ENCODE measurements at places on chromosomes 11 and 22.

DNA sequence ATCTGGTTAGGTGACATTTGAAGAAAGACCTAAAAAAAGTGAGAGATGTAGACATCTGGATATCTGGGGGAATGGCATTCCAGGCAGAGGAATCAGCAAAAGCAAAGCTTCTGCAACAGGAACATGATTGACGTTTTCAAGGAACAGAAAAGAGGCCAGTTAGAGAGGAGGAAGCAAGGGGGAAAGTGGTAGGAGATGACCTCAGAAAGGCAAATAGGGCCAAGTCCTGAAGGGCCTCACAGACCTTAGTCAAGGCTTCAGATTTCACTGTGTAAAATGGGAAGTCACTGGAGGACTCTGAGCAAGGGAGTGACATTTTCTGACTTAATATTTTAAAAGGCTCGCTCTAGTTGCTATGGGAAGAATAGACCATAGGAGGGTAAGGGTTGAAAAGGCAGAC lies 9.7 kb downstream of the DEUP1 start:
- no peak for DNase-seq

DNA sequence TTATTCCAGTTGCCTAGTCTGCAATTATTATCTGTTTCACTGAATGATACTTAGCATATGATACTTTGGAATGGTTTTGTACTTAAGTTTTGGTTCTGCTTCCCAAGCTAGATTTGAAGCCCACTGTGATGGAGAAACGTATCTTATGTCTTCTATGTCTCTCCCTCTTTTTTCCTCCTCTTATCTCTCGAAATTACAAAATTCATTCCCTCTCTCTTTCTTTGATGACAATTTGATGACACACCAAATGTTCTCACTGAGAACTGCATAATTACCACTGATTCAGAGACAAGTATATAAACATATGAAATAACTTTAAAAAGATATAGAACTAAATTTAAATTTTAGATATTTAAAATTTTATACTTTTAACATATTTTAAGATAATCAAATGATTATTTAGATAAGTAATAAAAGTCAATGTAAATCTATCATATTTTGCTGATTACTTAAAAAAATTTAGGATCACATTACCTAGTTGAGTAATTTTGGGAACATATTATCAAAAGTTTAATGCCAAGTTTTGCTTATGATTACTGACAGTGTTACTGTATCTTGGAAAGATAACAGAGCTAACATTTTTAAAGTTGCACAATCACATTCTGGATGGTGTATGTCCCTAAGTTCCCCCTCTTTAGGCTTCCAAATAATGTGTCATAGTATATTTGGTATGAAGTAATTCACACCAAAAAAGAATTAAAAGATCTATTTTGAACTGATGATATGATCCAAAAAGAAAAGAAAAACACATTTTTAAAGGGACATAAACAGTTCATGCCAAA lies 255.3 kb downstream of the SBF2 start:
- no peak for DNase-seq

GRCh38 chr11:83599066-83599465 lies 312.9 kb upstream of the CCDC90B start:
- no peak for DNase-seq

DNA sequence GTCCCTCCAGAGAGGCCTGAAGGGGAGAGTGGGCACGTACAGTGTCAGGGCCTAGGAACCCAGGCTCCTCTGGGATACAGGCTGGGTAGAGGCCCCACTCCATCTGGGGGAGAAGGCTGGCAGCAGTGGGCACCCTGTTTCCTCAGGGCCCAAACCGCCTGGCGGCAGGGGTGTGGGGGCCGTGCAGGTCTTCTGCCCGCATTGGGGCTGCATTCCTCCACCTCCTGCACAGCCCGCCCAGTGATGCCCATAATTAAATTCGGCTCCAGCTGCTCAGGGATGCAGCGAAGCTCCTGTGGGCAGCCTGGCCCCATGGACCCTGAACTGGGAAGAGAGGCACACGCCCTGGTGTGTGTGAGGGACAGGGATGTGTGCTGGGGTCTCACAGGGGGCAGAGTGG lies 35.4 kb downstream of the KCNQ1OT1 start:
- no peak for DNase-seq

DNA sequence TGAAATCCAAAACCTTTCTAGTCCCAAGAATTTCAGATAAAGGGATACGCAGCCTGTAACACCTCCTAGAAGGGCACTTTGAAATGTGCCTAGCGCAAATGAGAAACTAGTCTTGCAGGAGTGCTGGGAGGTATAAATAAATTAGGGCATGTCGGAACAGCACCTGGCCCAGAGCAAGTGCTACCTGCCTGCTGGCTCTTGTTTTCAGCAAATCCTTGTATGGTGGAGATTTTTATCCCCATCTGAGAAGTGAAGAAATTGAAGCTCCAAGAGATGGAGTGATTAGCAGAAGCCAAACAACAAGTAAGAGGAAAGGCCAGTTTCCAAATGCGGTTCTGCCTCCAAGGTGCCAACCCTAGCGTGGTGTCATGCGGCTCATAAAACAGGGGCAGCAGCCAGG lies 36.7 kb upstream of the TFIP11 start:
- DNase-seq = no peak

- no peak for DNase-seq
Measured at GRCh38 chr11:95375451-95375850, 144.4 kb upstream of the SESN3 start.

- peak; percentile 75 for DNase-seq
Measured at GRCh38 chr11:46381048-46381818, at the start of gene MDK. Gene MDK (plus strand): TSS chr11:46381669. CDS start chr11:46382058, 389 bp downstream.

GRCh38 chr11:86160541-86161149 lies 83.9 kb upstream of the EED start:
- DNase-seq = no peak

- DNase-seq = peak; percentile 62
Measured at GRCh38 chr11:70887542-70887827, 364.9 kb downstream of the SHANK2 start.

DNA sequence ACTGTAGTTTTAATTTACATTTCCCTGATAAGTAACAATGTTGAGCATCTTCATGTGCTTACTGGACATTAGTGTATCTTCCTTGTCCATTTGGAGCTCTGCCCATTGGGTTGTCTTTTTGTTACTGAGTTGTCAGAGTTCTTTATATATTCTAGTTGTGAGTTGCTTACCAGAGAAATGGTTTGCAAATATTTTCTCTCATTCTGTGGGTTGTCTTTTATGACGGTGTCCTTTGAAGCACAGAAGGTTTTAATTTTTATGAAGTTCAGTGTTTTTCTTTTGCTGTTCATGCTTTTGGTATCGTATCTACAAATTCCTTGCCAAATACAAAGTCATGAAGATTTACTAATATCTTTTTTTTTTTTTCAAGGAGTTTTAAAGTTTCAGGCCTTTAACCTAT lies 42.4 kb downstream of the ZBTB44 start:
- DNase-seq = no peak

DNA sequence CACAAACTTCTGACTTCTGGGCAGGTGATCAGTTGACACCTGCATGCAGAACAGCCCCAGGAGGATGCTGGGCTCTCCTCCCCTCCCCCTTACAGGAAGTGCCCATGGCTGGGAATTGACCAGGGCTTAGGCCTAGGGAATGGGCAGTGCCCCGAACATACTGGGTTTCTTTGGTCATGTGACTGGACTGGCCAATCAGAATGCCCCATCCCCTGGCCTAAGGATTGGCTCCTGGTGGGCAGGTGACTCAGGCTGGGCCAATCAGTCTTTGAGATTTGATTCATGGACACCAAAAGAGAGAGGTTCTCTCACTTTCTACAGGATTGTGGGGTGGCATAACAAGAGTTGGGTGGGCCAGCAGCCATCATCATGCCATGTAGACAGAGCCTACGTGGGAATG lies 37.1 kb downstream of the MCM5 start:
- no peak for DNase-seq

DNA sequence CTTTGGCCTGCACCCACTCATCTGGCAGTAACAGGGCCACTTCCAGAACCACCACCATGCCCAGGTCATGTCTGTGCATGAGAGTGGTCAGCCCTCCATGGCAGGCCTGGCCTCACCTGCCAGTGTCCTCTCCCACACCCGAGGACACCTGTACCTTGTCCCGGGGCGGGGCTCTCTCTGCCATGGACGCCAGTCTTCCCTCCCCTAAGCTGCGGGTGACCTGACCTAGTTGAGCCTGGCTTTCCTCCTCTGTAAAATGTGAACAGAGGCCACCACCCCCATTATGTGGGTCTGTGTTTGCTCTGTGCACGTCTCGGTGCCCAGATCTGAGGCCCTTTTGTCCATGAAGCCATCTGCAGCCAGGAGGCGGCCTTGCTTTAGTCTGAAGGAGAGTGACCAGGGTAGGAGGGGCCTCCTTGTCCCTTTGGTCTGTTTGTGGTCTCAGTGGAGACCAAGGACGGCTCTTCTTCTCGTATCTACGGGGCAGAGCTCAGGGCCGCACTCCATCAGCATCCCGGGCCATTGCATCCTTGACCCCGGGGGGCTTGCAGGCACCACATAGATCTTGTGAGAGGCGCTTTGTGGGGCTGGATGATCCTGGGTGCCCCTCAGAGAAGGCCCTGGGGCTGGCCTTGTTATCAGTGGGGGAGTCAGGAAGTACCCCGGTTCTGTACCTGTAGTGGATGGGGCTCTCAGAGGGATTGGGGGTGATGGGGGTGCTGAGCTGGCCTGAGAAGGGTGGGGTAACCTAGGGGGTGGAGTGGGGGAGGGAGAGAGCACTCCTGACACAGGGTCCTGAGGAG lies 121.6 kb downstream of the KCNQ1 start:
- DNase-seq = no peak

DNA sequence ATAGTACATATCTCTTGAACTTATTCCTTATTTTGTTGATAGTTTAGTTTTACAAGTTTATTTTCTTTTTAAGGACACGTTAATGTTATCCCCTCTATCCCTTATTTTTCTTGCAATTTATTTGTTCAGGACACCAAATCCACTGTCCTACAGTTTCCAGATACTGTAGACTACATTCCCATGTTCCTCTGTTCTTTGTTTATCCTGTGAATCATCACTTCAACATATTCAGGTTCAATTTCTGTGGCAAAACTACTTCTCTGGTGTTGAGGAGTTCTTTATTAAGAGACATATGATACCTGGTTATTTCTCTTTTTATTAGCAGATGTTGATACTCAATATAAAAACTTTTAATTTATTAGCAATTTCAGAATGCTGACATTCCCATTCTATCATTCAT lies 72.8 kb upstream of the CLNS1A start:
- DNase-seq = no peak

DNA sequence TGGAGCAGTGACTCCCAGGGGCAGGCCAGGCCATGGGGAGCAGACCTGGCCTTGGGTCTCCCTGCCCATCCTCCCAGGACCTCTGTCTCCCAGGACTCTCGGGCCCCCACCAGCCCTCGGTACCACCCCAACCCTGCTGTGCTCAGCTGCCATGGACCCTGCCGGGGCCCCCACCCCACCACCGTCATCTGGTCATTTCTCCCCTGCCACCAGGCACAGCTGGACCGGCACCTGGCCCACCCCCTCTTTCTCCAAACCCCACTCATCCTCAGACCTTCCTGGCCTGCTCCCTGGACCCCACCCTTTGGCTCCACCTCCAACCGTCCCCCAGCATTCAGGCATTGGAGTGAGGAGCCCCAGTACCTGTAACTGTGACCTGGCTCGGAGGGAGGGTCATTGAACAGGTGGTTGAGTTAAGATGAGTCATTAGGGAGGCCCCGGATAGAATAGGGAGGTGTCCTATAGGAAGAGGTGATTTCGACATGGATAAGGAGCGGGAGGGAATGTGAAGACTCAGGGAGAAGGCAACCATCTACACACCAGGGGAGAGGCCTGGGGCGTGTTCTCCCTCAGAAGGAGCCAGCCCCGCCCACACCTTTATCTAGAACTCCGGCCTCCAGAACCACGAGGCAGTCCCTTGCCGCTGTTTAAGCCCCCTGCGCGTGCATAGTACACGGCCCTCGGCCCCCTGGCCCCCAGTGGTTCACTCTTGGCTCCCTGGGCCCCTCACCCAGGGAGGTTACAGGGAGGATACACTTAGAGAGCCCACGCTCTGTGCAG lies 1395.9 kb downstream of the BRD1 start:
- no peak for DNase-seq

DNA sequence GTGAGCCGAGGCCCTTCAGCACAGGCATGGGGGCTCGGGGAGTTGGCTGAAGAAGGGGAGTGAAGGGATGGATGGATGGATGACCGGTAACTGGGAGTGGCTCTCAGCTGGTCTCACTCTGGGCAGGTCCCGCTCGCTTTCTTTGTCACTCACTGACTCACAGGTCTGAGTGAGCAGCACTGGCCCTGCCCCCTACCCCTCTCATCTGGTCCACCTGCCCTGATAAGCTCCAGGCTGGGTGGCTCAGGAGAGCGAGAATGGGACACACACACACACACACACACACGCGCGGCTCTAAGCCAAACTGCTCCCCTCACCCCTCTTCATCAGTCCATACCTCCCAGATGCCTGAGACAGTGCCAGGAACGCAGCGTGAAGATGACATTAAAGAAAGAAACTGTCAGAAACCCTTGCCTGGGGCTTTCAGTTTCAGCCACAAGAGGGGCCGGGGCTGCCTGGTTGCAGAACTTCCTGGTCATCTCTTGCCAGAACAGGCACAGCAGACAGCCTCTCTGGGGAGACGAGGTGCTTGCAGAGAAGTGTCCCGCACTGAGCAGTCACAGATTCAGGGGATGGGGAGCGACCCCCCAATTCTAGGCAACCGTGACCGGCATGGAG lies 16.5 kb upstream of the SHISAL1 start:
- DNase-seq = no peak

DNA sequence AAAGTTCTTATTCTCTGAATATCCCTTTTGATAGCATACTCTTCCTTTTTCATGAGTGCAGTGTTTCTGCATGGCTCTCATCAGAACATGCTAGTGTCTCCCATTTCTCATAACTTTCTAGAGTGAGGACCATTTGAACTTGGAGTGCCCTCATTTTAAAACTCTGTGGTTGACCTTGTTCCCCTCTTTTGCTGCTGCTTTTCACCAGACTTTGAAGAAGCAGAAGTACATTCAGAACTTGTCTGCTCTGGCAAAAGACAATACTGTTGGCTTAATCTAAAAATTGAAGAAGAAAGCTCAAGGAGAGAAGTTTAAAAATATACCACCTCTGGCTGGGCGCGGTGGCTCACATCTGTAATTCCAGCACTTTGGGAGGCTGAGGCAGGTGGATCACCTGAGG lies 35.0 kb downstream of the PPARA start:
- no peak for DNase-seq

DNA sequence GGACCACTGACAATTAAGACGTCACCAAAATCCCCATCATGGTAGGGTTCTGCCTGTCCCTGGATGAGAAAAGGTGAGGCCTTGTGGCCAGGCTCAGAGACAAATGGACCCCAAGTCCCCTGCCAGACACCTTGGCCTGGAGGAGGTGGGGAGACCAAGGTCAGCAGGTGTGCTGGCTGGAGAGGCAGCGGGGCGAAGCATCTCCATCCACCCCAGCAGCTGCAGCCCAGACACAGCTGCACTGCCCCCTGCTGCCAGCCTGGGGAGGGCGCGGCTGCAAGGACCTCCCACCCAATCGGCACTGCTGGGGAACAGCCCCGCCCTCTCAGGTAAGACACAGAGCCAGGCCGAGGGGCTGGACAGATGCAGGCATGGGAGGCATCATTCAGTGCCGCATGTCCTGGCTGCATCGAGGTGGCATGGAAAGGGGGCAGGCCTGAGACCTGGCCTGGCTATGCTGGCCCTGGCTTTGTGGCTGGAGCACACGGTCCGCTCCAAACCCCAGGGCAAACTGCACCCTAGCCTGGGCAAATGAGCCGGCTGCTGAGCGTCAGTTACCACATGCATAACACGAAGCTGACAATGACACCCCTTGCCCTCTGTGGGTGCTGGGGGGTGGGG lies 12.2 kb upstream of the MFNG start:
- DNase-seq = peak; percentile 48

- DNase-seq = no peak
Measured at GRCh38 chr11:88317536-88317935, 20.0 kb downstream of the CTSC start.

- no peak for DNase-seq
Measured at GRCh38 chr11:83192606-83193245, 786 bp upstream of the ANKRD42 start.

All from neuronal stem cell (in vitro differentiated cells).